ENCODE measurements at places on chromosomes 5 and 9.

DNA sequence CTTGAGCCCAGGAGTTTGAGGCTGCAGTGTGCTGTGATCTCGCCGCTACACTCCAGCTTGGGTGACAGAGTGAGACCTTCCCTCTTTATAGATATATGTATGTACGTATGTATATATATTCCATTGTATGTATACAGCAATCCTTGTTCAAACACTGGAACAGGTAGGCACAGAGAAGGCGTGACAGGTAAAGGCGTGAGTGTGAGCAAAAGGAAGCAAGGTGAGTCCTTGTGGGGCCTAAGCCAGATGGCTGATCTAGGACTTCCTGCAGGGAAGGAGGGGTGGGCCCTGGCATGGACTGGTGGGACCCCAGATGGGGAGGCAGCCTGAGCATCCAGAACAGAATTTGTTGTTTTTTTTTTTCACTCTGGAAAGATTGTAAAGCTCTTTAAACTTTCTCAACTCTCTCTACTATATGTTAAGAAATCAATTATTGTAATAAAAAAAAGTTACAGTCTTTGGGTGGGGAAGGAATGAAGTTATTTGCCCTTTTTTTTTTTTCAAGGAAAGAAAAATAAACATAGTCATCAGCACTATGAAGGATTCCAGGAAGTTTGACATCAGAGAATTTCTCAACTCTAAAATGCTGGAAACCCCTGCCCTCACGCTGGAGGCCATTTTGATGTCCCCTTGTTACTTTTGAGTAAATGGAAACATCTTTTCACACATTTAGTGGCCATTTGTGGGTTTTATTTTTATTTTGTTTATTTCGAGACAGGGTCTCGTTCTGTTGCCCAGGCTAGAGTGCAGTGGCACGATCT is 38.9 kb upstream of the STXBP1 start:
- DNase-seq = no peak

GRCh38 chr5:31937226-31937625 is 236.9 kb downstream of the GOLPH3 start:
- peak; percentile 35 for DNase-seq

GRCh38 chr5:56279979-56280378 is 46.8 kb upstream of the ANKRD55 start:
- no peak for DNase-seq

GRCh38 chr9:88342246-88342645 is 46.0 kb upstream of the SPIN1 start:
- DNase-seq = no peak

- DNase-seq = no peak
Observed at GRCh38 chr5:173829826-173830225, 58.3 kb upstream of the CPEB4 start.

DNA sequence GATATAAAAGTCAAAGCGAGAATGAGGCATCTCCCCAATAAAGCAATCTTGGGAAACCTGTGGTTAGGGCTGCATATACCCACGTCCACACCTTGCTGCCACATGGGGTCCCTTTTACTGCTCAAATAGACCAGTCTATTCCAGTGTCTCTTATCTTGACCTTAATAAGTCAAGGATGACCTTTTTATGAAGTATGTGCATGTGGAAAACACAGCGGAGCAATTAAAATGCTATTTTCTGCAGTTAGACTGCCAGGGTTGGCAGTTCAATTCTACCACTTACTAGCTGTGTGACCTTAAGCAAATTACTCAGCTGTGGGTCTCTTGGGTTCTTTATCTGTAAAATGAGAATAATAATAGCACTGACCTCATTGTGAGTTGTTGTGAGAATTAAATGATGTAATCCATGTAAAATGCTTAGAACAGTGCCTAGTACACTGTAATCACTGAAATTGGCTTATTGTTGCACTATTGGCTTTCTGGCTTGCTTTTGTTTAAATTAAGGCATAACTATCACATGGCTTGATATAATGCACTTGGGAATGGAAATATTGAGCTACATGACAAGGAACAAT is 67.8 kb upstream of the HSPB3 start:
- DNase-seq = no peak
